Uterus (tissue), 4 donors: ENCODE measurements at places on chromosomes 12 and 14. TPM values are rescaled to one million over a fixed set of nuclear protein-coding genes. Genes with fewer than 3 reads are reported as not detected.

GRCh38 chr12:123957196-123957595 lies 15.4 kb downstream of the CCDC92 start:
- no peak for DNase-seq

Gene C12orf57
- total RNA-seq, result 371 TPM

DNA sequence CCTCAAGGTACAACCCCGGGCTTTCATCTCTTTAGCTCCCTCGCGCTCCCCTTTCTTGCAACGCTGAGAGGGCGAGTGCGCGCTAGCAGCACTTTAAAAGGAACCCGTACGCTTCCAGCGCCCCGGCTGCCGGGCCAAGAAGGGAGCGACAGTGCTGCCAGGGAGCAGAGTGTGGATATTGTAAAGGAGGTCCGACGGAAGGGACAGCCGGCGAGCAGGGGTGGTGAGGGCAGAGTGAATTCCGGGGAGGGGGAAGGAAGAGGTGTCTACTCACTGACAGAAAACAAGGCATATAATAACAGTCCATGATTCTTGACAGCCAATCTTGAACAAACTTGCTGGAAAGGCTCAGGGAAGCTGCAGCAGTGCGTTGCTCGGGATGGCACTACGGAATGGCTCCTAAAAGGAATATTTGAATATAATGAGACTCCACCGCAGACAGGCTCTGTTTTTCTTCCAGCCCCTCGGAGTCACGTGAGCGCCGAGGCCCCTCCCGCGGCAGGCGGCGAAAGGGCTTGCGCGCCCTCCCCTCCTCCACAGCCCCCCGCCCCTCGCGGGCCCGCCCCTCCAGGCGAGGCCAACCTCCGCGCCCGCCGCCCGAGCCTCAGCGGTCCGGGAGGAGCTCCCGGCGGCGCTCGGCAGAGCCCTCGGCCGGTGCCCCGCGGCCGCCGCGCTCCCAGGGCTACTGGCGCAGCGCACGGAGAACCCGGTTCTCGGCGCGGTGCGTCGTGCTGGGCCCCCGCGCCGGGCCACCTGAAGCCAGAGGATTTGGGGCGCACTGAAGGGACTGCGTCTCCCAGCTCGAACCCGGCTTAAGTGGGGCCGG lies 3.4 kb downstream of the BMP4 start:
- peak; percentile 91 for DNase-seq

- DNase-seq, result no peak
Measured at GRCh38 chr14:81818271-81818670, 284.6 kb upstream of the SEL1L start.

Gene RNASE3
- not detected for total RNA-seq

Gene OTUB2
- total RNA-seq, result not detected

DNA sequence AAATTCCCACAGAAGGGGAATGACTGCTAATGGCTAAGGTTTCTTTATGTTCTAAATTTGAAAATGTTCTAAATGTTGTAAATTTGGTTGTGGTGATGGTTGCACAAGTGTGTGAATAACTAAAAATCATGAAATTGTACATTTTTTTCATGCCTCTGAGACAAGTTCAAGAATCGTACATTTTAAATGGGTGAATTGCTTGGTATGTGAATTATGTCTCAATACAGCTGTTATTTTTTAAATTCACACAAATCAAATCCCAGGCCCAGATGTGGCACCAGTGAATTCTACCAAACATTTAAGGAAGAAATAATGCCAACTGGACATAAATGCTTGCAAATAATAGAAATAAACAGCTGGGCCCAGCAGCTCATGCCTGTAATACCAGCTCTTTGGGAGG lies 28.6 kb upstream of the RND1 start:
- DNase-seq, result no peak

Gene KRT82
- not detected for total RNA-seq

Gene NOXRED1
- total RNA-seq, result not detected

Gene ALDH1L2
- 21.4 TPM for total RNA-seq

GRCh38 chr14:89807892-89808291 lies 146.6 kb downstream of the EFCAB11 start:
- no peak for DNase-seq

Gene GNPTAB
- total RNA-seq, result 3.8 TPM
